ENCODE measurements at places on chromosomes 7 and 10.

DNA sequence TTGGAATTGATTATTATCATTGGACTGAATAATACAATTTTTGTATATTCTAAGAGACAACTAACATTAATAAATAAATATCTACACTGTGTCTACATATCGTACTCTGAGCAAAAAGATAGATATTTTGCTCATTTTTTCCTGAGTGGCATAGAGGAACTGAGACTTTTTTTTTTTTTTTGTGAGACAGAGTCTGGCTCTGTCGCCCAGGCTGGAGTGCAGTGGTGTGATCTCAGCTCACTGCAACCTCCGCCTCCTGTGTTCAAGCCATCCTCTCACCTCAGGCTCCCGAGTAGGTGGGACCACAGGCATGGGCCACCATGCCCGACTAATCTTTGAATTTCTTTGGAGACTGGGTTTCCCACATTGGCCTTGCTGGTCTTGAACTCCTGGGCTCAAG, 14.0 kb downstream of the KMT2E start:
- DNase-seq = no peak

GRCh38 chr10:47358457-47358856, 10.3 kb downstream of the RBP3 start:
- DNase-seq = no peak

DNA sequence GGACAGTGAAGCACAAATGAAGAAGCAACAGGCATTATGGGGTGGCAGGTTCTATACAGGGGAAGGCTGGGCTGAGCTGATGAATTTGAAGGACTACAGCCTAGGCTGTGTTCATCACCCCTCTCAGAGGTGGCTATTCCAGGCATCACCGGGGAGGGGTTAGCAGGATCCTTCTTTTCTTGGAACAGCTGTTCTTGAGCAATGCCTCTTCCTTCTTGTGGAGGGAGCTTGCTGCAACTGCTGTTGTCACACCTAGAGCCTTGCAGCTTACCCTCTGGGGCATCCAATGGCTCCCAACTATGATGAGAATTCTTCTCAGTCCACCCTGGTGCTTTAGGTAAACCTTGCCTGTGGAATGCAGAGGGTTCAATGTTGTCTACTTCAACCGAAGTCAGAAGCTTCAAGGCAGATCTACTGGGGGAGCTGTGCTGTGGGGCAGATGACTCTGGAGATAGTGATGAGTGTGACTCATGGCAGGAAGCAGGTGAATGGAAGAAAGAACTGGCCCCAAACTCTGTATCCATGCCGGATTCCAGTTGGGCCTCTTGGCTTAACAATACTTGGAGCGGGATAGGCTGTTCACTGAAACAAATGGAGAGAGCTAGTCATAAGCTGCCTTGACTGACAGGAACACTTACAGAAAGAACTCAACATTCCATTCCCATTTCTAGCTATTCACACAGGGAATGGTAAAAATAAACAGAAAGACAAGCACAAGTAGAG, 21.5 kb upstream of the PPP3CB start:
- DNase-seq = no peak

DNA sequence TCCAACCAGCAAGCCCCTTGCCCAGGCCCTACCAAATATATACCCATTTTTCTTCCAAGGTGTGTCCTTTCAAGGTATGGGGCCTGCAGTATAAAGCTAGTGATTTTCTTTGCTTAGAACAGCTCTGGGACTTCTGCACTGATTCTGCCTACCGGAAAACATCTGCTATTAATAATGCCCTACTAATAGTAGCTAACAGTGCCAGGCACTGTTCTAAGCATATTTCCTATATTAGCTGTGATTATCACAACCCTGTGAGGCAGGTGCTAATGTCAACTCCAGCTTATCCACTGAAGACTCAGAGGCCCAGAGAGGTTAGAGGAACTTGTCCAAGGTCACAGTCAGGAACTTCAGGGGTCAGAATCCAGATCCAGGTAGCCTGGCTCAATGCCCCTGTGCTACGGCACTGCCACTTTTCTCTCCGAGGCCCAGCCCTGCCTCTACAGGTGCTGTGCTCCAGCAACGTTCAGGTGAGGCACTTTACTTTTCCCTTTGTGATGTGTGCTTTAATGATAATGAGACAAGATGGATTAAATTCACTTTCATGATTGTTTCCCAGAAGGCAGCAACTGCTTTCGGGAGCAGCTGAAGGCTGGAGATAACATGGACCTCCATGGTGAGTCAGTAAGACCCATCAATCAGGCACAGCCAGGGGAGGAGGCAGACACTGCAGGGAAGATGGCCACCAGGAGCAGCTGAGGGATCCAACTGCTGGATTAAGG, 26.7 kb downstream of the TAS2R41 start:
- DNase-seq = no peak

GRCh38 chr10:12849319-12850181, 152.0 kb downstream of the CCDC3 start:
- DNase-seq = no peak

- no peak for DNase-seq
Measured at GRCh38 chr10:36778651-36779050, 346.7 kb upstream of the ANKRD30A start.
